ENCODE measurements at places on chromosomes 1 and 21.

DNA sequence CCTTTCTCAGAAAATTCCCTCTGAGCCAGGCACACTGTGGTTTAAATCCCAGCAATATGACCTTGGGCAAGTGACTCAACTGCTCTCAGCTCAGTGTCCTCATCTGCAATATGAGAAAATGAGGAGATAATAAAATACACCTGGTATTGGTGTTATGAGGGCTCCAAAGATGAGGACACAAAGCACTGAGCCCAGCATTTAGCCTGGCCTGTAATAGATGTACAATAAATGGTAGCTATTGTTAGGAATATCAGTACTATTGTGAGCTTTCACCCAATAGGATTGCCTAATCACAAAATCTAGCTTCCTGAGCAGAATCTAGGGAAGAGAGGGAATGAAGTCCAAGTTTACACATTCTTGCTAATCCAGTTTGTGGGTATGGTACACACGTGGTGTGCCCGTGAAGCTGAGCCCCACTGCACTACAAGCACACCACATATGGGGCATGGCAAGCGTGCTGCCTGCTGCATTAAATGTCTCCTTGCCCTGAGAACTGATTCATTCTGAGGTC lies 24.3 kb upstream of the SLC30A1 start:
- DNase-seq = no peak

- no peak for DNase-seq
Measured at GRCh38 chr1:153616144-153616916, at the start of gene S100A14. S100A14 (minus strand) TSS chr1:153616325; CDS start chr1:153615858, 467 bp downstream.

DNA sequence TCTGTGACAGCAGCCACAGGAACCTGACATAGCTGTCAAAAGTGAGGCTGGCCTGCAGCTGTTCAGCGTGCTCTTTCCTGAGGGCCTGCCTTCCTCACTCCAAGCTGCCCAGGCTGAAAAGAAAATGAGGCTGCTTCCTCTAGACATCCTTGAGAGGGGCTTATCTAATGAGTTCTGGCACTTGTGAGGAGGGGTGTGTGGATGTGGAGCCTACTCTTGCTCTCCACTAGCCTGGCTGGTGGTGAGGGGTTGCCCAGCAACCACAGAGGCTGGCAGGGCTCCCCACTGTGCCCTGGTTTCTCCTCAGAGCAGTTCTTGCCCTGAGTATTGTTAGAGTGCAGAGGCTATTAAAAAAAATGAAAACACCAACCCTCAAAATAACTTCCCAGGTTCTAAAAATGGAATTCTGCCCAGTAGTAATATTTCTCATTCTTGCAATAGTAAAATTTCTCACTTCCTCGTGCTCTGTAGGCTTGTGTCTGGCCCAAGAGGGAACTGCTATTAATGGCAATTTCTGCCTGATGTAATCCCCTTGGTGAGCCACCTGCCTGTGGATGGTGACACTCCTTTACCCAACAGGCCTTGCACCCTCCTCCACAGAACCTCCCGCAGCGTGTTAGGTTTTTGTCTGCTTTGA lies 52.6 kb upstream of the EPS8L3 start:
- peak; percentile 88 for DNase-seq

DNA sequence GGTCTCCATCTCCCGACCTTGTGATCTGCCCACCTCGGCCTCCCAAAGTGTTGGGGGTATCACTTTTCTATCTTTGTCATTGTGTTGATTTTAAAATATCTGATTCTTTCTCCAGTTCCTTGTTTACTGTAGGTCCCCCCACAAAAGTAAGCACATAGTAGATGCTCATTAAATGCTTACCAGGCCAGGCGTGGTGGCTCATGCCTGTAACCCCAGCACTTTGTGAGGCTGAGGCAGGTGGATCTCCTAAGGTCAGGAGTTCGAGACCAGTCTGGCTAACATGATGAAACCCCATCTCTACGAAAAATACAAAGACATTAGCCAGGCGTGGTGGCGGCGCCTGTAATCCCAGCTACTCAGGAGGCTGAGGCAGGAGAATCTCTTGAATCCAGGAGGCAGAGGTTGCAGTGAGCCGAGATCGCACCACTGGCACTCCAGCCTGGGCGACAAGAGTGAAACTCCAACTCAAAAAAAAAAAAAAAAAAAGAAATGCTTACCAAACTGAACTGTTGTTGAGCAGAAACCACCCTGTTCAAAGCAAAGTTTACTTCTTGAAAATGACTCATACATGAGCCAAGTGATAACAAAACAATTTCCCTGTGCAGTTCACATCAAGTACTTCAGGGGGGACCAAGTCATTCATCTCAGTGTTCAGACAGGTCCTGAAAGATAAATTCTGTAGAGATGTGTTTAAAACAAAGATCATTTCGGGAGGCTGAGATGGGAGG lies 24.3 kb upstream of the NID1 start:
- no peak for DNase-seq

GRCh38 chr1:170067253-170067819 lies 7.2 kb downstream of the KIFAP3 start:
- no peak for DNase-seq

DNA sequence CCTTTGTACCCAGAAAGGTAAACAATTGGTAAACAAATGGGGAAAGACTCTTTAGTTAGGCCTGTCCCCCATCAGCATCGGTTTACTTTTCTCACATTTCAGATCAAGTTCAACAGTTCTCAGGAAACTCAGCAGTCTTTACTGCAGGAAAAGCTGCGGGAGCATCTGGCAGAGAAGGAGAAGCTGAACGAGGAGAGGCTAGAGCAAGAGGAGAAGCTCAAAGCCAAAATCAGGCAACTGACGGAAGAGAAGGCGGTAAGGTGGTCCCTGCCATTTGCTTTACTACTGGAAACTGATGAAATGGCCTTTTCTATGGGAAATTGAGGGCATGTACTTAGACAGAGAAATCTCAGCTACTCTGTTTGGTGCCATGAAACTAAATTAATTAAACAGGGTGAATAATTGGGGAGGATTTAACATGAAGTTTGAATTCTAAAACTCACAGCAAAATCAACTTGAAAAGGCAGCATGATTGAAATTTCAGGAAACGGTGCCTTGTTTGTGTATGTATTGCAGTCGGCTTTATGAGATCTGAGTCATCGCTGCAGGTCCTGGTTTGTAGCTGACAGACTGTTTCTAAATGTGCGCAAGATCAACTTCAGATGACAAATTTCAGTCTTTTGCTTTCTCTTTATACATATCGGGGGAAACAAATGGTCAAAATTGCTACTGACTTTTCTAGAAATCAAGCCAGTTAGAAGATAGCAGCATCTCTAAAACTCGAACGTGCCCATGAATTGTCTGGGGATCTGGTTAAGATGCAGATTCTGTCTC lies 67.9 kb upstream of the EFHD2 start:
- no peak for DNase-seq

DNA sequence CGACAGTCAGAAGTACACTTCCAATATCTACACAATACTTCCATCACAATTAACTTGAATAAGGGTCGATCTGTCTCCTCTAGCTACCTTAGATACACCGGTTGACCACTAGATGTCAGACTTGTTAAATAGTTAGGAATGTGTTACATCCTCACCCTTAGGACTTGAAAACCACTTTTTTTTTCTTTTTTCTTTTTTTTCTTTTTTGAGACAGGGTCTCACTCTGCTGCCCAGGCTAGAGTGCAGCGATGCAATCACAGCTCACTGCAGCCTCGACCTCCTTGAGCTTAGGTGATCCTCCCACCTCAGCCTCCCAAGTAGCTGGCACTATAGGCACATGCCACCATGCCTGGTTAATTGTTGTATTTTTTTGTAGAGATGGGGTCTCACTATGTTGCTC lies 120.4 kb upstream of the GREM2 start:
- DNase-seq = no peak

GRCh38 chr1:228082918-228083870 lies 686 bp downstream of the ARF1 start:
- no peak for DNase-seq

DNA sequence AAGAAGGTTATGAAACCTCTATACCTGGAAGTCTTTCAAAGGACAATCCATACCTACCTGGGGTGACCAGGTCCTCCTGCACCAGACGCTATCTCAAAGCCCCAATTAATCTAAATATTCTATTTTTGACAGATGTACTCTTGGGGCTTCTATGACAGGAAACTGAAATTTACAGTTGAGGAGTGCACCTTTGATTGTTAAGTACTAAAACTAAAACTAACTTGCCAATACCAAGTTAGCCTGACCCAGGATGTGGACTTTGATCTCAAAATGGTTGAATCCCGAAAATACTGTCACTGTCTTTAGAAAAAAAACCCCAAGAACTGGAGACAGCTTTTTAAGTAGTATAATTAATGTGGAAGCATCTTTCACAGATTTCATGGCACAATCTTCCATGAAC lies 162.4 kb downstream of the TTLL7 start:
- DNase-seq = no peak

DNA sequence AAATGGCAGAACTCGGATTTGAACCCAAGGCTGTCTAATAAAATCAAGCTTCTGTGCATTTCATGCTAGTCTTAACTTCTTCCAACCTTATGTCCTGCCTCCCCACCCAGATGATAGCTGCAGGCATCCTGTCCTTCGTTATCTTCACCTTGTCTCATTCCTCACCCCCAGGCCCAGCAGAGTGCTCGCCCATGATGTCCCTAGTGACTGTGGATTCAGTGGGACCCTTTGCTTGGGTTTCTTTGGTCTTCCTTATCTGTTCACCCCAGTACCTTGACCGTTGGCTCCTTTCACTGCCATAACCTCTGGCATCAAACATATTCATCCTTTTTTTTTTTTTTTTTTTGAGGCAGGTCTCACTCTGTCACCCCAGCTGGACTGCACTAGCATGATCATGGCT lies 5.6 kb upstream of the BSDC1 start:
- no peak for DNase-seq

GRCh38 chr1:168019407-168019806 lies 82.5 kb upstream of the MPC2 start:
- no peak for DNase-seq

GRCh38 chr21:41970751-41971653 lies 17.2 kb upstream of the C2CD2 start:
- no peak for DNase-seq

GRCh38 chr1:2290171-2290578 lies 62.1 kb downstream of the SKI start:
- DNase-seq = peak; percentile 36

DNA sequence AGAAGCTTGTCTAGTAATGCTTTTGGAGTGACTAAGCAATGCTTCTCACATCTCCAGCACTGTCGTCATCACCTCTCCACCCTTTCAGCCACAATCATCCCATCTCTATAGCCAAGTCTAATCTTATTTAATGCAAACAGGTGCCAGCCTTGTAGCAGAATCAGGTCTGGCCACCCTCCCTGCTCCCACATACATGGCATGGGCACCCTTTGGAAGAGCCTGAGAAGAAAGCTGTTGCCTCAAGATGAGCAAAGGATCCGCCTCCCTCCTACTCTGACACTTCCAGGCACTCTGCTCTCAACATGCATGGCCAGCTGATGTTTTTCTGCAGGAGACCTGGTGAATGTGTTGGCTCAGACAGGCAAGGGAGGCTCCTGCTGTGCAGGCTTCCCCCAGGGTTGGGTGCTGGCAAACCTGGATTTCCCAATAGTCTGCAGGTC lies 113.1 kb upstream of the GRIK3 start:
- no peak for DNase-seq

GRCh38 chr21:44801468-44802395 lies at the start of gene UBE2G2:
UBE2G2 (minus strand) TSS chr21:44801820; CDS start chr21:44801748, 72 bp downstream.
- DNase-seq = peak; percentile 56

DNA sequence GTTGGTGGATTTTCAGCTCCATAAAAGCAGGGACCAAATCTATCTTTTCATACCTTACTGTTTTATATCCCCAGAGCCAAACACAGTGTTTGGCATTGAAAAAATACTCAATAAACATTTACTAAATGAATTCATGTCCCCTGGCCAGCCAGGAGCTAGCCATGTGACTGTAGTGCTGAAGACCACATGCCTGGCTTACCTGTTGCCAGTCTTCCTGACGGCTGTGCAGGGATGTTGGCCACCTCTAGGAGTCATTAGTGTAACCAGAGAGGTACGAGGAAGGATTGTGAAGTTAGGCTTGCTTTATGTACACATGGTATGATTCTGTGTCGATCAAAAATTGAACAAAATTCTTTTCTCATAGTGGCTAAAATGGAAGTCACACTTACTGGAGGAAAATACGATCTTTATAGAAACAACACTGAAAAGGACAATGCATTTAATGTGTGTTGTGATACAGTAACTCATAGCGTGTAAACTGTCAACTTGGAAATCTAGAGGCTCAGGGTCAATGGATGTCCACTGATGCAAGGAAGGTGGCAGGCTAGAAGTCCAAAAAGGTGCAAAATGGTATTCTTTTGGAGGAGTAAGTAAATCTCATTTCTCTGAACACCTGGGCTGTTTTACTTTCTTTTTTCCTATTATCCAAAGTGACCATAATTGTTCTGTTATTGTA lies 60.9 kb downstream of the FGGY start:
- DNase-seq = no peak

DNA sequence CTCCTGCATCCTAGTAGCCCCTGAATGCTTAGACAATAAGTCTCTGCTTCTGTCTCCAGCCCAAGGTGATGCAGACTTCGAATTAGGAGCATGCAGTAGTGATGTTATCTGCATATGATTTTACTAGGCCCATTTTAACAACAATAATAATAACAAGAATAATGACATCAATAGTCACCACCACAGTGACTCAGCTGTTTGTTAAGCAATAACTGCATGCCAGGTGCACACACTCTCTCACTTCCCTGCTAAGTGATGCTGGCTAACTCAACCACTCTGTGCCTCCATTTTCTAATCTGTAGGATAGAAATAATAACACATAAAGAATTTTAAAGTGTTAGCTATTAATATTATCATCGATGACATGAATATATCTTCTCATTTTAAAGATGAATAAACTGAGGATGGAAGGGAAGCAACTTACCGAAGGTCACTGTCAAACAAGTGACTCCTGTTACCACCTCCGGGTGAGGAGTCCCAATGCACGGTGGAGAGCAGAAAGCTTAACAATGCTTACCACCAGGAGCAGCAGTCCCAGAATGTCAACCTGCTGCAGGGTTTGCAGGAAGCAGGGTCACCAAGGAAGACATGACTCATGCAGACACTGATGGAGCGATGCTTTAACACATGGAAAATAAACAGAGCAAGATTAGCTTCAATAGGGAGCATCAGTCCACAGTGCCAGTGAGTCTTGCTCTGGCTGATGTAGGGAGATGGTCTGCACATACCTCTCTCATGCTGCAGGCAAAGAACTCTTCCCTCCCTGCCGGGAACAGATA lies 290.2 kb downstream of the SPATA17 start:
- DNase-seq = no peak

GRCh38 chr1:116097626-116098025 lies 13.6 kb upstream of the MAB21L3 start:
- no peak for DNase-seq

- DNase-seq = no peak
Measured at GRCh38 chr1:50667710-50668356, 244.6 kb upstream of the DMRTA2 start.

Measured in GF-D8 (cell line).